ENCODE measurements at places on chromosomes 3 and 15.

DNA sequence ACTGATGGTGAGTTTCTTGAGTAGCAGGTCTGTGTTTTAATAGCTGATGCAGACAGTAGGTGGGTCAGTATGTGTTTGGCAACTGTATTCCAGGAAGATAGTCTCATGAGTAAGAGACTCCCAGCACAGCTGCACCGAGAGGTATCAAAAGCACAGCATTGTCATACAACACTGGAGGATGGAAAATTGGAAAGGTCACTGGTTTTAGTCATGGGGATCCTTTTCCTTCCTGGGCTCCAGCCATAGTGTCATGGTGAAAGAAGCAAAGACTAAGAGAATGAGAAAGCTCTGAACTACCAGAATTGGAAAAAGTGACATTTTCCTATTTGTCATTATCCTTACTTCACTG, 61.5 kb downstream of the P3H2 start:
- no peak for DNase-seq

DNA sequence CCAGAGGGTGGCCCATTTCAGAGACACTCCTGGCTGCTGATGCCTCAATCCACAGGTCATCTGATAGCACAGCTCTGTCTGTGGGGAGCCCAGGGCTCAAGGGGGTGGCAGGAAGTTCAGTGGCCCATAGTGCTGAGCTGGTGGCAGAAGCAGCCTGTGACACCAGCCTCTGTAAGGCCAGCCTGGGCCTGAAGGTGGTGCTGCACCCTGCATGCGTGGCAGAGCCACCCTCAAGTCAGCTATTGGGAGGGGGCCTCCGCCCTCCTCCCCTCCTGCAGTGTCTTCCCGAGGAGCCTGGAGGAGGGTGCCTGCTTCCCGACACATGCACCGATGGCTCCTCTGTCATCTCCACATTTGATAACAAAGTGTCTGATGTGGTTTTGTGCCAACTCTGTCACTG, 3.0 kb downstream of the PLA1A start:
- no peak for DNase-seq

DNA sequence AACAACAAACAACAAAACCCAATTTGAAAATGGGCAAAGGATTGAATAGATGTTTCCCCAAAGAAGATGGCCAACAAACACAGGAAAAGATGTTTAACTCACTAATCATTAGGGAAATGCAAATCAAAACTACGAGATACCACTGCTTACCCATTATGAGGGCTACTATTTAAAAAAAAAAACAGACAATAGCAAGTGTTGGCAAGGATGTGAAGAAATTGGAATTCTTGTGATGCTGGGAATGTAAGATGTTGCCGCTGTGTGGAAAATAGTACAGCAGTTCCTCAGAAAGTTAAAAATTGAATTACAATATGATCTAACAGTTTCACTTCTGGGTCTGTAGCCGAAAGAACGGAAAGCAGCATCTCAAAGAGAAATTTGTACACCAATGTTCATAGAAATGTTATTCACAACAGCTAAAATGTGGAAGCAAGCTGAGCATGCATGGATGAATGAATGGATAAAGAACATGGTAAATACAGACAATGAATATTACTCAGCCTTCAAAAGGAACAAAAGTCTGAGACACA, 121.9 kb downstream of the CHSY1 start:
- no peak for DNase-seq

- DNase-seq: no peak
Observed at GRCh38 chr15:35206060-35206675, 121.1 kb upstream of the NANOGP8 start.

GRCh38 chr3:14957925-14958324, 10.5 kb downstream of the NR2C2 start:
- no peak for DNase-seq

GRCh38 chr3:9623148-9623547, 26.2 kb upstream of the MTMR14 start:
- DNase-seq: no peak

- no peak for DNase-seq
Observed at GRCh38 chr3:133805384-133805701, 272 bp upstream of the SRPRB start.

DNA sequence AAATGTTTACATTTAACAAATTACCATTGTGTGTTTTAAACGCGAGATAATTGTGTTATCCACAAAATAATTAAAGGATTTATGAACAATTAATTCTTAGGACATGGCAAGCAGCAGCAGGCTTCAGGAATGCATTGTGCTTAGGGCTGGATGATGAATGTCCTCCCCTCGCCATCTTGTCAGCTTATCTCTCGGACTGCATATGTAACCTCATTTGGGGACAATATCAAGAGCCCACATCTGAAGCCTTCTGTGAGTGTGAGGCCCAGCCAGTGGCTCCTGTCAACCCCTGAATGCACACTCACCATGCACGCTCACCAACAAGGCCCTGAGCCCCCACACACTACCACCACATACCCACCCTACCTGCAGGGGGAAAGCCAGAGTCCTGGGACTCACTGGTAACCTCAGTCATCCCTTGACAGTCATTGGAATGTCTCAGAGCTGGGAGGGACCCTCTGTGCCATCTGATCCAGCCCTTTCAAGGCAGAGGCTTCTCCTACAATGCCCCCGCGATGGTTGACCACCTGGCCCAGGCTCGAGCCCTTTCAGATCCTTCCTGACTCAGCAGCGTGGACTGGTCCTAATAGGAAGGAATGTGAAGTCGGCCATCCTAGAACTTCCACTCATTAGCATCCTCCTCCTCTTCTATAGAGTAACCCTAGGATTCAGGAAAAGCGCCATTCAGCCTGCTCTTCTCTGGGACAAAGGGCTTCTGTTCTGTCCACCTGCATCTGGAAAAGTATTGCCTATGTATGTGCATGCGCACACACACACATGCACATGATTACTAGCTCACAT, 38.2 kb downstream of the MRPL46 start:
- no peak for DNase-seq

GRCh38 chr3:98540346-98540745, 8.6 kb downstream of the GPR15 start:
- DNase-seq: no peak

DNA sequence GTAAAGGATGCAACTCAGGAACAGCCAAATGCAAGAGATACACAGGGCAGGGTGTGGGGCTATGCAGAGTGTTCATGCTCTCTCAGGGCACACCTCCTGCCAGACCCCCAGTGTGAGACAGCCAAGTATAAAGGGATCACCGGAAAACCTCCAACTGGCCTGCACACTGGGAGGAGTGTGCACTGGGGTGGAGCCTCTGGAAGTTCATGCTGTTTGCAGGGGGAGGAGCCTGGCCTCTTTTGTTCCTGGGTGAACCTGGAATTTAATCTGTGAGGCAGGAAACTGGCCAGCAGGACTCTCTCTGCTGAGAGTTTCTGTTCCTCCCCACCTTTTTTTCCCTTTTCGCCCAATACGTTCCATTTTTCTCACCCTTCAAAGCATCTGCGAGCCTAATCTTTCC, 204.1 kb downstream of the WNT5A start:
- DNase-seq: peak; percentile 15

DNA sequence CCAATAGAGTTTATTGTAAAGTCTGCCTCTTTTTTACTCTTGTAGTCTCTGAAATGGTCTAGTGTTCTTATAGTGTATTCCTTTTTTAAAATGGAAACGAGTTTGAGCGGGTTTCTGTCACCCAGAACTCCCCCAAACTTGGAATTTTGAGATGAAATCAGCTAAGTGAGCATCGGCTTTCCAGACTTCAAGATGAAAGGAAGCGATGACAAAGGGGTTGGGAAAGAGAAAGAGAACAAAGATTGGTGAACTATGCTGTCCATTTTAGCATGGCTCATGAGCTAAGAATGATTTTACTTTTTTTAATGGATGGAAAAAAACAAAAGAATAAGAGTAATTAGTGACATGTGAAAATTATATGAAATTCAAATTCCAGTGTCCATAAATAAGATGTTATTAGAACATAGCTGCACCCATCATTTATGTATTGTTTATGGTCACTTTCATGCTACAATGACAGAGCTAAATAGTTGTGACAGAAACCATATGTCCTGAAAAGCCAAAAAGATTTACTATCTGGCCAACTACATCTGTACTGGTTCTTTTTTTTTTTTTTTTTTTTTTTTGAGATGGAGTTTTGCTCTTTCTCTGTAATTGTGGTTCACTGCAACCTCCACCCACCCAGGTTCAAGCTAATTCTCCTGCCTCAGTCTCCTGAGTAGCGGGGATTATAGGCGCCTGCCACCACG, 52.7 kb upstream of the PDZRN3 start:
- no peak for DNase-seq

All from NCI-H748 treated with DMSO at 0.1 percent for 48 hours (cell line).